Left lung (tissue), 14 donors: ENCODE measurements at places on chromosomes 2 and 18.

GRCh38 chr2:174608866-174609214 lies 11.2 kb upstream of the WIPF1 start:
- DNase-seq: no peak

DNA sequence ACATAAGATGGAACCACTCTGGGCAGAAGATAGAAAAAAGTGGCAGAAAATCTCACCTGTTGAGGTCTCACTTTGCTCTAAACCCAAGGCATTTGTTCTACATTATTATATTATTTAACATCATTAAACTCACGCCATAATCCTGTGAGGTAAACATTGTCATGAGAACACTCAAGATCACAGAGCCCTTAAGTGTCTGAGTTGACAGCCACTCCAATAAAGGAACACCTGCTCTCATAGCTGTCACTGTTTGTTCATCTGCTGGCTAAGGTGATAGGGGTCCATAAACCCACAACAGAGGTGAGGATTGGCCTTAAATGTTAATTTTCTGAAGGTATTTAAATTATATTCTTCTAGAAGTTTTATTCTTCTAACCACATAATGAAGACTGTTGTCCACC lies 439.7 kb downstream of the RIT2 start:
- DNase-seq: no peak

DNA sequence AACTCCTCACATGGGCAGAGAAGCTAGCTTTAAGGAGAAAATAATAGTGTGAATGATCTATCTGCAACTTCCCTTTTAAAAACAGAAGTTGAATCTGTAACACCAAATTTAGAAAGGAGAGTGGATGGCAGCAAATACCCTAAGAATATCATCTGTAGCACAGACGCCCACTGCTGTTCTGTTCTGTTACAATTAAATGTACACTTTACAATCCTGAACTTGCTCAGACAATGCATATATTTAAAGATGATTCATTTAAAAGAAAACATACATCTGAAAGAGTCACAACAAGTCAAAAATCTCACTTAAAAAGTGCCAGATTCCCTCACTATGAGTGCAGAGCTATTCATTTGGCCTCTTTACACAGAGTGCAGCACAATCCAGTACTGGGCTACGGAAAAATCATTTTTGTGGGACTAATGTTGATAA lies 8.0 kb upstream of the SERTAD2 start:
- DNase-seq: no peak

GRCh38 chr2:219570924-219571310 lies 422 bp downstream of the OBSL1 start:
- no peak for DNase-seq

- DNase-seq: no peak
Measured at GRCh38 chr2:12767541-12767940, 50.8 kb downstream of the TRIB2 start.

GRCh38 chr18:41906528-41907146 lies 48.4 kb upstream of the PIK3C3 start:
- no peak for DNase-seq

DNA sequence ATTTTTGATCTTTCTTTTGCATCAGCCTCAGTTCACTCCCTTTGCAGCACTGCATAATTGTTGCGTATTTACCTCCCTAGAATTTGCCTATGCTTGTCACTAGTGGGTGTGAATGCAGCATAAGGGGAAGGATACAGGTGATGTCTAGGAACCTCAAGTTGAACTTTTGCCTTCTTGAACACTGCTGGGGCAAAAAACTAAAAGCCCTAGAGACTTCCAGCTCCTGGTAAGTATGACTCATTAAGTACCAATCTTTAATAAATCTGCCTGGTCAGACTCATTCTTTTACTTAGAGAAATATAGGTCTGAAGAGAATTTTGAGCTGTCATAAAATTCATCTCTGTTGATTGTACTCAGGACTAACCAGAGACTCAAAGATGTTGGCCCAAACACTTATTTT lies 547.3 kb upstream of the FANCL start:
- no peak for DNase-seq

DNA sequence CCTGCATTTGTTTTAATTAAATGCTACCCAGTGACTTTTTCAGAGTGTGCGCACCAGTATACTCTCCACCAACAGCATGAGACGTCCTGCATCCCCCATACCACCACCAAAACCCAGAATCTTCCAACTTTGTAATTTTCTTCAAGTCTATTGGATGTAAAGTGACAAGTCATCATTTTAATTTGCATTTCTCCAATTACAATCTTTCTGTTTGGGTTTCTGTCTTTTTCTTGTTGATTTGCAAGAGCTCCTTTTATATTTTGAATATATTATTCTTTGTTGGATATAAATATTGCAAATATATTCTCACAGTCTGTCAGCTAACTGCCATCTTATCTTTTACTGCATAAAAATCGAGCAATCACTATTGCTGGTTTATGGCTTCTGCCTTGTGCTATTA lies 96.6 kb downstream of the FAM168B start:
- DNase-seq: no peak

GRCh38 chr2:201955702-201956141 lies 77.9 kb upstream of the FZD7 start:
- DNase-seq: no peak

GRCh38 chr18:12944709-12945108 lies 3.1 kb upstream of the SEH1L start:
- DNase-seq: no peak

GRCh38 chr2:23280401-23280800 lies 104.6 kb upstream of the KLHL29 start:
- DNase-seq: no peak

DNA sequence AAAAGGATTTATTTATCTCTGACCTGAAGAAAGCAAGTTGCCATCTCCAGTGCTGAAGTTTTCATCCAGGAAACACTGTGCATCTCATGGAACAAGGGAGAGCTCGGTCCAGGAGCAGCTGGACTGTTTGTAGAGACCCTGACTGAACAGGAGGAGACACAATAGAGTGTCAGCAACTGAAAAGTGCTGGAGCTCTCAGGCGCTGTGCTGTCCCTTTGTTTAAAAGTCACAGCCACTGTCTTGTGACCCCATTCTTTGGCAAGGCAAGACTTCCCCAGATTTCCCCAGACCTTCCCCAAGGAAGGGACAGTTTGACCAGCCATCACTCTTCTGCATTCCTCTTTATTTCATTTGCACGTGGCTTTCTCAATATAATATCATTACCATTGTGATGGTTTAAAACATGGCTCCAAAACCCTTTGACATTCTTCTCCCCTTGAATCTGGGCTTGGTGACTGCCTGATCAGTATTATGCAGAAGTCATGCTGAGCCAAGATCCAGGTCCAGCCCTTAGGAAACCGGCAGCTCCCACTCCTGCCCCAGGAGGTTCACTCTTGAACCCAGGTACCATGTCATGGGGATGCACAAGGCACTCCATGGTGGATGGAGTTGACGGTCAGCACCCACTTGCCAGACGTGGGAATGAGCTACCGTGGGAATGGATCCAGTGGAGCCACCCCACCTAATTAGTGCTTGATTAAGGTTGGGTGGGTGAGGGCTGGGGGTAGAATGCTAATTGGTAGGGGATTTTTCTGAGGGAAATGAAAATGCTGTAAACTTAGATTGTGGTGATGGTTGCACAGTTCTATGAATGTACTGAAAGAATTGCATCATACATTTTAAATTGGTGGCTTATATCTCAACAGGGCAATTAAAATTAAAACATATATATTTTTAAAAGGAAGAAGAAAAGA lies 497.9 kb upstream of the RAB6C start:
- no peak for DNase-seq

DNA sequence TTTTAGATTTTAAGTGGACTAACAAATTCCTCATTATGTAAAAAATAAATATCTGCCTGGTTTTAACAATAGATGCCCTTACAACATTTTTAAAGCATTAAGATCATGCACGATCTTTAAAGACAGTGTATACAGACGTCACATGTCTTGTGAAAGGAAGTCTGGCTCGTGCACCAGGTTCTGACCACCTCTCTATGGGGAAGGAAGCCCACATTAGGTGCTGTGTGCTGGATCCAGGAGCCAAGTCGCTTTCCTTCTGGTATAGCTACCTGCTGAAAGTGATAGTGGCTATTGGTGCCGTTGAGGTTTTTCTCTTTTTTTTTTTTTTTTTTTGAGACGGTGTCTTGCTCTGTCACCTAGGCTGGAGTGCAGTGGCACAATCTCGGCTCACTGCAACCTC lies 116.5 kb downstream of the NCK2 start:
- no peak for DNase-seq

- DNase-seq: no peak
Measured at GRCh38 chr2:60534052-60534685, 19.3 kb downstream of the BCL11A start.
